ENCODE measurements at places on chromosomes 12 and 14.

GRCh38 chr14:51859131-51859530, 1.3 kb upstream of the GNG2 start:
- DNase-seq = peak; percentile 28

GRCh38 chr12:40105265-40105514, 691 bp downstream of the SLC2A13 start:
- DNase-seq = no peak

- DNase-seq = no peak
Measured at GRCh38 chr12:69616025-69616424, 5.3 kb upstream of the LRRC10 start.

- no peak for DNase-seq
Measured at GRCh38 chr14:94374749-94375260, 13.6 kb downstream of the SERPINA1 start.

DNA sequence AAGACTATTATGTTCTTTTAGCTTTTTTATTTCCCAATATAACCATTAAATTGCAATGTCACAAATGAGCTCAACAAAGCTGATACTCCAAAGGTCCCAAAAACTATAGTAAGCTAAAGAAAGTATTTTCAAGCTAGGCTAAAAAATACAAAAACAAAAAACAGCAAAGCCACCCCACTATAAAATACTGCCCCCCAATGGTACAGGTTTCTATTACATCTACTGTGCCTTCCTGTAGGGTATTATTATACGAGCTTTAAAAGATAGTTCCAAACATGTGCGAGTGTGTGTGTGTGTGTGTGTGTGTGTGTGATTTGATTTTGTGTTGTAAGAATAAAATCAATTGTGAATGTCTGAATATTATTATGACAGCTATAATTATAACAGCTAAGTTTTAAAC, 1.1 kb downstream of the IFNG start:
- DNase-seq = peak; percentile 55

DNA sequence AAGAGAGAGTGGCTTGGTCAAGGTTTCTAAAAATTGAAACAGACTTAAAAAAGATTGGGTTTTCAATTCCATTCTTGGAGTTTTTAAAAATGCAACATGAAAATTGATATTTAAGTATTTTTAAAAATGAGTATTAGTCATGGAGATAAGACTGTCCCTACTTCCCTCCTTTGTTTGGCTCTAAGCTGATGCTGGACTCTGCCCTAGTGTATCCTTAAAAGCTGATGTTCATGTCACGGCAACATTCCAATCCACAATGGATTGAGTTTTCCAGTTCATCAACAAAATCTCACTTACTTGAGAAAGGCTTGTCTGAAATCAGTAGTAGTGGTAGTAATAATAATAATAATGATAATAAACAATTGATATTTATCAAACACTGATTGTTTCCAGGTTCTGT, 119.0 kb upstream of the SLC38A2 start:
- peak; percentile 18 for DNase-seq

GRCh38 chr12:122517877-122518276, 8.9 kb downstream of the RSRC2 start:
- DNase-seq = peak; percentile 99

GRCh38 chr12:77299910-77300669, 234.7 kb upstream of the E2F7 start:
- peak; percentile 84 for DNase-seq

DNA sequence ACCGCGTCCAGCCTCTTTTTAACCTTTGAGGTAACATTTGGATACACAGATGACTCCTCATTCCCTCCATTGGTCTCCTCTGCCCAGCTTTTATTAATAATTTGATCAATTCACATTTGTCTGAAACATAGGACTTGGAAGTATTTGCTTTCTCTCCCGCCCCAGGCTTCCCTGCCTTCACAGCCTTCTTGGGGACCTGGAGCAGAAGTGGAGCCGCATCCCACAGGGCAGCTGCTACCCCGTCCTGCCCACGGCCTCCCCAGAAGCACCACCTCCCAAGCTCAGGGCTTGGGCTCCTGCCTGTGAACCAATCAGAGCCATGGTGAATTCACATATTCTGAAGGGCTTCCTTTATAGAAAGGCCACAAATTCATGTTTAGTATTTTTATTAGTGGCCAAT, 97.6 kb downstream of the PIWIL1 start:
- no peak for DNase-seq

DNA sequence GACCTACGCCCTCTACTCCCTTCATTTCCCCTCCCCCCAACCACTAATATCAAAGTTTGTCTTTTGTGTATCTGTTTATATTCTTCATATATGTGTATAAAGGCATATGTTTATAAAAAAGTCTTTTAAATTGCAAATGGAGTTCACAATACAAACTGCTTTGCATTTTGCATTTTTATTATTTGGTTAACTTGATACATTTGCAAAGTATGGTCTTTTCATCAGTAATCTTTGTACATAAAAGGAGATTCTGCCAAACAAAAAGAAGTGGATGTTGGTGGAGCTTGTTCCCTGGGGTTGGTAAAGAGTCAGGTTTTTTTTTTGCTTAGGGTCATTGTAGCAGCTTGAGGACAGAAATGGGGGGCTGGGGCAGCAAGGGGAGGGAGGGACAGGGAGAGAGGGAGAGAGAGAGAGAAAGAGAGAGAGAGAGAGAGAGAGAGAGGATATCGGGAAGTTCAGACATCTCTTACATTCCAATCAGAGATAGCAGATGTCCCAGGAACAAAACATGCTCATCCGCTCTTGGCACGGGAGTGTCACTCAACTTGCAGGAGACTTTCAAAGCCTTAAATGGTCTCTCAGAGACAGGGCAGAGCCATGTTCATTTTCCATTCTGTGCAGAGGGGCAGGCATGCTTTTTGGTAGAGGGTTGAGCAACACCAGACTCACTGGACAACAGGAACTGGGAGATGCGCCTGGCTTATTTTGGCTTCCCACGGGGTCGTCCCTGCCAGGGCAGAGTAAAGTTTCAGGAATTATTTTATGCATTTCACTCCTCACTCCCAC, 44.8 kb upstream of the TBX5 start:
- DNase-seq = no peak

DNA sequence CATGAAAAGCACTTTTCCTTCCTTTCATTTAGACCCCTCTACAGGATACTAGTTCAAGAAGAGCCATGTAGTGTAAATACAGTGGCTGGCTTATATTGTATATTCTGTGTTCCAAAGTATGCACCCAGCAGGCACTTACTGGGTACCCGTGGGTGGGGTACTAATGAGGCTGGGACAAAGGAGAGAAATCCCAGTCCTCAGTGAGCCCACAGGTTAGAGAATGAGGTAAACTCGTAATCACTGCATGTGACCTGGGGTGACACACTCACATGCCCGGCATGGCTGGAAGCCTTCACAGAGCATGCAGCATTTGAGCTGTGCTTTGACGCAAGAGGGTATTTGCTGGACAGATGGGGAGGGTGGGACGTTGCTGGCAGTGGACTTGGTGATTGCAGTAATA, 17.1 kb downstream of the SLC24A4 start:
- DNase-seq = no peak

- no peak for DNase-seq
Measured at GRCh38 chr12:49669796-49670195, 37.4 kb downstream of the FMNL3 start.

GRCh38 chr14:50926851-50927386, 17.4 kb downstream of the PYGL start:
- DNase-seq = no peak

- DNase-seq = no peak
Measured at GRCh38 chr12:13437541-13437940, 241.0 kb downstream of the EMP1 start.

DNA sequence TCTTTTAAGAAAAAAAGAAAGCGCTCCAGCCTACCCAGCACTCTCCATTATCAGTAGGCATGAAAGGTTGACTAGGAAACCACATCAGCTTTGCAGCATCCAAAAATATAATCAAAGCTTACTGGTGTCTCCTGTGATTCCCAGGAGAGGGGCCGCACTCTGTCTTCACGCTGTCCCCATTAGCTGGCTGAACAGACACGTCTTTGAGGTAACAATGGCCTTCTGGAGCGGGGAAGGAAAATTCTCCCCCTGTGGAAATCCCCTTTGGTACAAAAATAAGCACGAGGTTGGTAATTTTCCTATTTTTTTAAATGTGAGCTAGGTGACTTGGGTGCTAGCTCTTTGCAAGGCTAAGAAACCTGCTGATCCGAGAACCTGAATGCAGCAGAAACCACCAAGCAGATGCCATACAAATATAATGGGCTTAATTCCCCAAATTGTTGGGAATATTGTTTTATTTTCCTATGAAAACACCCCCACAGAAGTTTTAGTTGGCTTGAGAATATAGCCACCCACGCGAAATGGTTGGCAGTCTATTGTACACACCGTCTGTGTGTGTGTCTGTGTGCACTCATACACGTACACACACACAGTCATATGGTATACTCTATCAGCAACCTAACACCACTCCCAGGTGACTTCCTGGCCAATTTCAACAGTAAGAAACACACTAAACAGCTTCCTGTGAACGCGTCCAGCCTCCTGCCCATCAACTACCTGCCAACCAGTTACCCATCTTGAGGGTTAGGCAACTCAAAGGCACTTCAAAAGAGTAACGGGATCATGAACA, 71.2 kb downstream of the KSR2 start:
- no peak for DNase-seq

DNA sequence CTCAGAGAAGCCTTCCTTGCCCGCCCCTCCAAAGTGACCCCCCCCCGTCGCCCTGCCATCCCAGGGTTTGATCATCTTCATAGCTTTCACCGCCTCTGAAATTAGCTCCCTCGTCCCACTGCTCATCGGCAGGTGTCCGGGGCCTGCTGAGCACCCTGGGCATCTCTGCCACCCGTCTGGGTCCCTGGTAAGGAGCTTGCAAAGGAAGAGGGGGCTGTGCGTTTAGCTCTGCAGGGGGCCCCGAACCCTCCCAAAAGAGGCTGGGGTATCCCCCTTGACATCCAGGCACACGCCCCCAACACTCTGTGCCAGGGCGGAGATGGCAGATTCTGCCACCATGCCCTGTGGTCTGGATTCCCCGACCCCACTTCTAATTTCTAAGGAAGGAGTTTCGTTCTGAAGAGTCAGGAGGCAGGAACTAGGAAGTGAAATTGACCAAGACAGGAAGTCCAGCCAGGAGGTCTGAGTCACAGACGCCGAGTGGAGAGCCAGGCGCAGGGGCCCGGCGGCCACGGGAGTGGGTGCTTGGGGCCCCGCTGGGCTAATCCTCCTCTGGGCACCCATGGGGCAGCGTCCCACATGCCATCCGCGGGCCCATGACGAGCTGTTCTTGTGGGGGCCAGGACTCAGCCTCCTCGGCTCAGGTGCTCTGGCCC, 95.7 kb downstream of the RFLNA start:
- DNase-seq = peak; percentile 78

- DNase-seq = peak; percentile 73
Measured at GRCh38 chr12:56079723-56080555, at the start of gene ERBB3. Gene ERBB3, plus strand, starts transcription at chr12:56080165. Its CDS starts 136 bp downstream, at chr12:56080301.

- DNase-seq = no peak
Measured at GRCh38 chr12:1289371-1290155, 298.5 kb downstream of the ERC1 start.

GRCh38 chr14:94129758-94130414, 482 bp upstream of the IFI27L2 start:
- peak; percentile 58 for DNase-seq

GRCh38 chr12:12439636-12440035, 82.8 kb downstream of the BORCS5 start:
- DNase-seq = no peak

DNA sequence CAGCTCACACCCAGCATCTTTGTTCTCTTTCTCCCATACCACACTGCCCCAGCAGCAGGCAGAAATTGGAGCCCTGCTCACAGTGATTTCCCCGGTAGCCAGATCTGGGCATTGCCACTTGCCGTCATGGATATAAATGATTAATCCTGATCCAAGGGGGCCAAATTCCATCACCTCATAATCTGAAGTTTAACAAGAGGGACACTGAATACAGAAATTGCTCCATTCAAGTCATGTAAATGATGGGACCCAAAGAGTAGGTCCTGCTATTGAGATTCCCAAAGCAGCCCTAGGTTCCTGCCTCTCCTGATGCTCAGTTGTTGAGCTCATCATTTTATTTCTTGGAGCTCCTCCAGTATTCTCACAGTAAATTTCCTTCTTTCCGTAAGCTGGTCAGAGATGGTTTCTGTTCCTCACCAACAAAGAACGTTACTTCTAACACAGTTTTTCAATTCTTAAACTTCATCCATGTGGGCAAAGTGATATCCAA, 11.7 kb downstream of the ITPR2 start:
- DNase-seq = no peak

- DNase-seq = no peak
Measured at GRCh38 chr12:34625116-34625515, 602.8 kb downstream of the ALG10 start.

- DNase-seq = no peak
Measured at GRCh38 chr14:104423701-104424405, 155.7 kb upstream of the C14orf180 start.

DNA sequence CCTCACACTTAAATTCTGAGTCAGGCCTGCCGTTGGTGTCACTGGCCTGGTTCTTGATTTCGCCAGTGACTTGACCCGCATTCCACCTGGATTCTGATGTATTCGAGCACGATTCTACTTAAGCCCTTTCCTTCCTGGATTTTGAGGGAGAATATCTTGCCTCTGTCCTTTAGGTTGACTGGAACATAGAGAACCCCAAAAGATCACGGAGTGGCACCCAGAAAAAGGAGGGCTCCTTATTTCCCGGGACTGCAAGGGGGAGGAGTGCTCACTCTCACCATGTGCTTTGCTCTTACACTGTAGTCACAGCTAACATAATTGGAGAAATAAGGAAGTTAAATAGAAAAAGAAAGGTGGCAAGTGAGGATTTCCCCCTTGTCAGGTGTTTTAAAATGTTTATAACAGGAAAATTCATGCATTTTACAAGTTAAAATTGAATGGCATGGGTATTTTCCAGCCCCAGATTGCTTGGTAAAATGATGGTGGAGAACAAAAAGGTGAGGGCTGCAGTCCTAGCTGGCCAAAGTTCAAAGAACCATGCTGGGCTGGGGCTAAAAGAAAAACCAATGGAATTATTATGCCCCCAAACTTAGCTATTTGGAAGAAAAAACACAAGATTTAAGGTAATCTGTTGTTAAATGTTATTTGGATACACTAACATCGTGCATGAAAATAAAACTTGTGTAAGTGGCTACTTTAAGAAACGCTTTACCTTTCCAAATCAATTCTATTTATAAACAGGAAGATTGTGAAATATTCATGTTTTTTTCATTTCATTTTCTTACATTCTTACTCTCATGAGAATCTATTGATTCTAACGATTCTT, 8.9 kb downstream of the FOXA1 start:
- DNase-seq = no peak

DNA sequence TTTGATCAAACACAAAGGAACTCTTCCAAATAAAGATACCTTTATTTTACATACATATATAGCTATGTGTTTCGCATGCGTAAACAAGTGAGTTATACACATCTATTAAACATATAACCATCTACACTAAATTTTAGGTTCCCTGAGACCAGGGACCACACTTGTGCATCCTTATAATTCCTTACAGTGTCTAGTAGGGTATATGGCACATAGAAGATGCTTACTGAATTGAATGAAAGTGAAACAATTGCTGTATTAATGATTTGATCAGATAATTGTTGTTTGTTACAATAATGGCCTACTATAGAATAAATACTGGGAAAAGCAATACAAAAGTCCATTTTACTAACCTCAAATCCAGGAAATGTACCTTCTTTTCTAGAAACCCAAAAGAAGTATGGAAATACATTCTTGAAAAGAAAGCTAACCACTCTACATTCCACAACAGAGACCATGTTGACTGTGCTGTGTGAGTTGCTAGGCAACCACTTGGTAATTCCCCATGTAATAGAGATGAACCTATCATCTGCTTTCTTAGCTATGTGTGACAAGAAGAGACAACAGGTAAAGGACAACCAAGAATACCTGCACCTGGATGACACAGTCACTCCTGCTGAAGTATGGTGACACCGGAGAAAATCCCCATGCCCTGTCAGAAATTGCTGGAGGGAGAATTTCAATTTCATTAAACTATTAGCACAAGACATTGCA, 11.9 kb upstream of the CIPC start:
- DNase-seq = peak; percentile 38
